ENCODE measurements at places on chromosomes 5 and 9. TPM values are rescaled to one million over a fixed set of nuclear protein-coding genes. Genes with fewer than 3 reads are reported as not detected.

The SV2C gene
- not detected for total RNA-seq

The ANKRD33B gene
- 1.3 TPM for total RNA-seq

The ADGRD2 gene
- total RNA-seq, result not detected

The SLC36A2 gene
- not detected for total RNA-seq

The CLIC3 gene
- total RNA-seq, result not detected
